NCI-H524 (cell line): ENCODE measurements at places on chromosomes 1 and 21.

- peak; percentile 62 for DNase-seq
Measured at GRCh38 chr1:1432951-1433803, 2.3 kb upstream of the VWA1 start.

DNA sequence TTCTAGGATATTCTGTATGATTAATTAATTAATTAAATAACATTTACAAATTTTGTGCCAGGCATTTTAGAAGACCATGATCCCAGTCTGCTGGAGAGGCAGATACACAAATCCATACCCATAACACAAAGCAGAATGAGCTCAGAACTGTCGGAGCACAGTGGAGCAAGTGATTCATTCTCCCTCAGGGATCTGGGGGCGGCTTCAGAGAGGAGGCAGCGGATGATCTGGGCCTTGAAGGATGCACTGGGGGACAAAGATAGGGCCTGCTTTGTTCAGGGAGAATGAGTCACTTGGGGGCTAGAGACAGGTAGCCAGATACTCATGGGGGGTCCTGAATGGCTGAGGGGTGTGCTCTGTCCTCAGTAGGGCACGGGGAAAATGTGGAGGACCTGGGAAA lies 50.9 kb upstream of the TRABD2B start:
- DNase-seq: no peak

DNA sequence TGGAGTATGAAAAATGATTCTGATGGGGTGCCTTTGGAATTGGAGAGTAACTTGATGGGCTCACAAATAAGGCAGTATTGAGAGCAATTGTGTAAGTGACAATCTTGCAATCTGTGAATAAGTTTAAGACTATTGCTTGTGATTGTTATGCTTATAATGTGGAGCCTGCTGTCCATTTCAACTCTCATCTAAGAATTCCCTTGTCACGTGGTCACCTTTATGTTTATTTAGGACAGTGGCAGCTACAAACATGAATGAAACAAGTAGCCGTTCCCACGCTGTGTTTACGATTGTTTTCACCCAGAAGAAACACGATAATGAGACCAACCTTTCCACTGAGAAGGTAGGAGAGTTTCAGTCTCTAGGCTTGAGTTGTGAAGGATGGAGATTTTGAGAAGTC lies 57.6 kb downstream of the KIF1B start:
- no peak for DNase-seq

- DNase-seq: peak; percentile 14
Measured at GRCh38 chr1:86062453-86062852, 94.1 kb downstream of the COL24A1 start.

DNA sequence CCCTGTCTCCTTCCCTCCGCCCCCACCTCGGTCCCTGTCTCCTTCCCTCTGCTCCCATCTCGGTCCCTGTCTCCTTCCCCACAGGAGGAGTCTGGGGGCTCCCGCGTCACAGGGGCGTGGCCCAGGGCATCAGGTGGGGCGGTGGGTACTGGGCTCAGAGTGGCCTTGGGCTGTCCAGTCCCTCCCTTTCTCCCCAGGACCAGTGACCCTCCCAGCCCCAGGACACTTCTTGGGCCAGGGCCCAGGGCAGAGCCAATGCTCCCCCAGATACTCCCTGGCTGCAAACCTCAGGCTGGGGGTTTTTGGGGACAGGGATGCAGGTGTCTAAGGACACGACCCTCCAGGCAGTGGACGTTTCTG lies 6.8 kb upstream of the RNF223 start:
- no peak for DNase-seq

GRCh38 chr1:202343652-202344349 lies 2.1 kb upstream of the UBE2T start:
- no peak for DNase-seq
